Activated CD4-positive, alpha-beta T cell treated with anti-CD3 and anti-CD28 coated beads for 36 hours (primary cell): ENCODE measurements at places on chromosomes 1 and 21.

DNA sequence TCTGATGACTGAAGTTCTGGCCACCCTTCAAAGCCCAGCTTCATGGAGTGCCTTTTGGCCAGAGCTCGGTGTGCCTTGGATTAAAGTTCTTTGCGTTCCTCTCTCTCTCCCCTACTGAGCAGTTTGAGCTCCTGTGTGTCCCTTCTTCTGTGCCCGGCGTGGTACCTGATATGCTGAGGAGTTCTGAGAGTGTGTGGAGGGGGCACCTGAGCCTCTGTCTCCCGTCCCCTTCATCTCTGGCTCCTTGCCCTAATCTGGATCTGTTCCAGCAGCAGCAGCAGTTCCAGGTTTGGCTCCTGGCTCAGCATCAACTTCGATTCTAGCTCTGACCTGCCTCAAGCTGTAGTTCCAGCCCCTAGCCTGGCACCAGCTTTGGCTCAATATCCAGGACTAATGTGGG lies 25.1 kb upstream of the MYCL start:
- H3K27ac ChIP-seq: no peak overlapping the region
- no peak overlapping the region for H3K4me3 ChIP-seq
- H3K27me3 ChIP-seq: peaks cover 4% of the 10 kb centered on the region
- H3K4me1 ChIP-seq: no peaks in the 10 kb centered on the region

DNA sequence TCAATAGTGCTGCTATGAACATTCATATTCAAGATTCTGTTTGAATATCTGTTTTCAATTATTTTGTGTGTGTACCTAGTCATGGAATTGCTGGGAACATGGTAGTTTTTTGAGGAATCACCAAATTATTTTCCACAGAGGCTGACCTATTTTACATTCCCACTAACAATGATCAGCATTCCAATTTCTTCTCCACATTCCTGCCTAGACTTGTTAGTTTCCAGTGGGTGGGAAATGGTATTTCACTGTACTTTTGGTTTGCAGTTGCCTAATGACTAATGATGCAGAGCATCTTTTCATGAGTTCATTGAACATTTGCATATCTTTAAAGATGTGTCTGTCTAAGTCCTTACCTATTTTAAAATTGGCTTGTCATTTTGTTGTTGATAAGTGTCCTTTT lies 1182.6 kb upstream of the B3GALT2 start:
- peaks cover 1% of the 10 kb centered on the region for H3K27me3 ChIP-seq
- H3K4me1 ChIP-seq: no peaks in the 10 kb centered on the region
- H3K4me3 ChIP-seq: no peak overlapping the region

GRCh38 chr1:165436994-165437393 lies 7.9 kb downstream of the RXRG start:
- H3K27me3 ChIP-seq: peaks cover 14% of the 10 kb centered on the region
- H3K4me1 ChIP-seq: no peaks in the 10 kb centered on the region
- no peak for DNase-seq
- no peaks in the 10 kb centered on the region for H3K36me3 ChIP-seq
- H3K27ac ChIP-seq: no peak overlapping the region

DNA sequence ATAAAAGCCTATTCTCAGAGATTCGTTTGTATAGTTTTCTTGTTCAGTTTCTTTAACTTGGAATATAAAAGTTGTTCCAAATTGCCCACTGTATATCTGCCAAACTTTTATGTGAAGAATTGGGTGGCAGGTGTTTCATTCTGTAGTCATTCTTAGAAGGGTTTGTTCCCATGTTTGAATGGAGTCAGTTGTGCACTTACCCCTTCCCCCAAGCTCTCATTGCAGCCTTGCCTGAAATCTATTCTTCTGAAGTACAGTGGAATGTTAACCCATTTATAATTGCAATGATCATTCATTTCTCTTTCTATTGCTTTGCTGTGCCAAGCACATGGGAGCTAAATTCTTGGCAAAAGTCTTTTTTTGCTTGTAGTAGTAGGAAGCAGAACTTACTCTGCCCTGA lies 375.3 kb upstream of the C1orf87 start:
- H3K27ac ChIP-seq: no peak overlapping the region
- no peaks in the 10 kb centered on the region for H3K4me1 ChIP-seq
- DNase-seq: no peak
- no peaks in the 10 kb centered on the region for H3K27me3 ChIP-seq

- H3K27ac ChIP-seq: no peak overlapping the region
- no peak for DNase-seq
- no peaks in the 10 kb centered on the region for H3K4me1 ChIP-seq
- no peaks in the 10 kb centered on the region for H3K36me3 ChIP-seq
Observed at GRCh38 chr1:17061892-17062291, 8.1 kb upstream of the SDHB start.
